Heart right ventricle (tissue), 16 donors: ENCODE measurements at places on chromosomes 4 and X. TPM values are rescaled to one million over a fixed set of nuclear protein-coding genes. Genes with fewer than 3 reads are reported as not detected.

GRCh38 chr4:76898949-76899645 lies 1.2 kb upstream of the SOWAHB start:
- no peak for DNase-seq
- H3K27me3 ChIP-seq: peaks cover 14% of the 10 kb centered on the region
- H3K36me3 ChIP-seq: no peaks in the 10 kb centered on the region
- no peak overlapping the region for H3K27ac ChIP-seq

GRCh38 chr4:154489558-154490233 lies 1.9 kb downstream of the DCHS2 start:
- H3K4me1 ChIP-seq: peaks cover 22% of the 10 kb centered on the region
- H3K27me3 ChIP-seq: peaks cover 90% of the 10 kb centered on the region
- H3K4me3 ChIP-seq: peak overlapping the region; percentile 17
- H3K27ac ChIP-seq: no peak overlapping the region

- no peak overlapping the region for H3K27ac ChIP-seq
- H3K36me3 ChIP-seq: no peaks in the 10 kb centered on the region
- no peak overlapping the region for H3K4me3 ChIP-seq
- no peaks in the 10 kb centered on the region for H3K27me3 ChIP-seq
- no peaks in the 10 kb centered on the region for H3K4me1 ChIP-seq
Observed at GRCh38 chrX:40855932-40856515, 120.7 kb upstream of the MED14 start.

DNA sequence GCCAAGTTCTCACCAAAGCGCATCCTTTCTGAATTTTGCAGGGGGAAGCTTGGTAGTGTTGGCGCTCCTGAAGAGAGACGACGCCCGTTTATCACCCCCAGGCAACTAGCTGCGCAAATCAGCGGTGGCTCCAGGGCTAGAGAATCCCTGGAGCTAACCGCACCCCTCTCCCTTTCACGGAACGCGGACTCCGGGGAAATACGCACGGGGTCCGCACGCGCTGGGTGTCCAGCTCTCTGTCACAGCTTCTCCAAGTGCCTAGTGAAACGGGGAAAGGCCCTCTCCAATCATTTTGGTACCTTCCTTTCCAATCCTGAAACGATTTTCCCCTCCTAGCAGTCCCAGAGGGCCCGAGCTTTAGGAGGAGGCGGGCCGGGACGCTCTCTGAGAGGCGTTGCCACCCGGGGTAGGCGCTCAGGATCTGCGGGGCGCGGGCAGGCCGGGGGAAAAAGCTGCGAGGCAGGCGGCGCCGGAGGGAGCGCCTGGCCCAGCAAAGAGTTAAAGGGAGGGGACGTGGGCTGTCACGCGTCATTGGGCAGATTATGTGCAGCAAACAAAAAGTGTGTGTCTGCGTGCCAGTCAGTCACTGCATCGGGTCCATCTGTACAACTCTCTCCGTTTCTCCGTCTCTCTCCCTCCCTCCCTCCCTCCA lies at the start of gene PRDM8:
TSS of gene PRDM8 (plus strand) at position 582 of the 652 bp plus-strand sequence. CDS start 2,578 bp downstream, outside the sequence.
- H3K4me3 ChIP-seq: peak within 1 kb of the TSS; percentile 42
- DNase-seq: no peak
- H3K36me3 ChIP-seq: no peaks in the 10 kb centered on the region
- H3K27me3 ChIP-seq: peaks cover 97% of the 10 kb centered on the region
- H3K4me1 ChIP-seq: peaks cover 31% of the 10 kb centered on the region

The CT45A10 gene
- total RNA-seq: not detected

DNA sequence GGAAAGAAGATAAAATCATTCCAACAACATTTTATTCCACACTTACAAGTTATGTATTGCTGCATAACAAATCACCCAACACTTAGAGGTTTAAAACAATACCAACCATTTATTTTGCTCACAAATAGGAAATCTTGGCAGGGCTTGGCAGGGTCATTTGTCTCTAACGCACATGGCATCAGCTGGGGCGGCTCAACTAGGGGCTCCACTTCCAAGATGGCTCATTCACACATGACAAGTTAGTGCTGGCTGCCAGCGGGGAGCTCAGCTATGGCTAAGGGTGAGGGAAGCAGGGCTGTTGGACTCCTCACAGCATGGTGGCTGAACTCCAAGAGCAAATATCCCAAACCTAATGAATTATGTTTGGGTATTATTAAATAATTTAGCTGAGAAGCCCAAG lies 377.0 kb downstream of the ZNF674 start:
- no peaks in the 10 kb centered on the region for H3K27me3 ChIP-seq
- no peak overlapping the region for H3K4me3 ChIP-seq
- H3K36me3 ChIP-seq: no peaks in the 10 kb centered on the region

- H3K4me3 ChIP-seq: no peak overlapping the region
- no peaks in the 10 kb centered on the region for H3K27me3 ChIP-seq
- no peak overlapping the region for H3K27ac ChIP-seq
- no peaks in the 10 kb centered on the region for H3K36me3 ChIP-seq
- no peak for DNase-seq
Observed at GRCh38 chrX:13891377-13892140, 74.7 kb upstream of the GPM6B start.

- H3K27ac ChIP-seq: peak overlapping the region; percentile 59
- no peaks in the 10 kb centered on the region for H3K27me3 ChIP-seq
- H3K4me3 ChIP-seq: no peak overlapping the region
- DNase-seq: no peak
- peaks cover 17% of the 10 kb centered on the region for H3K4me1 ChIP-seq
Observed at GRCh38 chrX:155009994-155010472, 12.5 kb downstream of the F8 start.

DNA sequence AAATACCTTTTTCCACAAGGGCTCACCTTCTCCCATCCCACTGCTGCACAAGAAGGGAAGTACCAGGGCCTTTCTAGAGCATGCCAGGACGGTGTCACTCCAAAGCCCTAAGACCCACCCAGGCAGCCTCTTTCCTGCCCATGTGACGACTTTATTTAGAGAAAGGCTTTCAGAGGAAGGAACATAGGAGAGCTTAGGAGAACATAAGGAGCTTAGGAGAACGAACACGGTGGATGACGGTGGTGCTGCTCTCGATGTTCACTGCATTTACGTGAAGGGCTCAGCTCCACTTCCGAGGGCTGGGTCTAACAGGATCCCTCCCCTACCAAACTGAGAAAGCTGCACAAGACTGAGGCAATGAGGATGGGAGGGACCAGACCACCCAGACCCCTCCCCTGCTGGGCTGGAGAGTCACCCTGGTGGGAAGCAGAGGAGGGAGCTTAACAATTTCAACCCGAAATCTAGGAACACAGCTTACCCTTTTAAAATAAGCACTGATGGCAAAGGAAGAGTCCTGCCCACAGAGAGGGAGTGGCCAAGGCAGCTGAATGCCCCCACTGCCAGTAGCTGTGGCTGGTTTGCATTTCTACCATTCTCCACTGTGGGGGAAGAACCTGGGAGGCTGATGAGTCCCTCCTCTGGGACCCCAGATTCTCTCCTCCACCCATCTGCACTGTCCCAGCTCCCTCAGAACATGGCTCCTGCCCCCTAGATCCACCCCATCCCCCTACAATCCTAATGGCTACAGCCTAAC lies 29.8 kb downstream of the ZFYVE28 start:
- DNase-seq: no peak
- no peaks in the 10 kb centered on the region for H3K4me1 ChIP-seq
- no peak overlapping the region for H3K27ac ChIP-seq
- H3K27me3 ChIP-seq: no peaks in the 10 kb centered on the region
- H3K4me3 ChIP-seq: no peak overlapping the region

DNA sequence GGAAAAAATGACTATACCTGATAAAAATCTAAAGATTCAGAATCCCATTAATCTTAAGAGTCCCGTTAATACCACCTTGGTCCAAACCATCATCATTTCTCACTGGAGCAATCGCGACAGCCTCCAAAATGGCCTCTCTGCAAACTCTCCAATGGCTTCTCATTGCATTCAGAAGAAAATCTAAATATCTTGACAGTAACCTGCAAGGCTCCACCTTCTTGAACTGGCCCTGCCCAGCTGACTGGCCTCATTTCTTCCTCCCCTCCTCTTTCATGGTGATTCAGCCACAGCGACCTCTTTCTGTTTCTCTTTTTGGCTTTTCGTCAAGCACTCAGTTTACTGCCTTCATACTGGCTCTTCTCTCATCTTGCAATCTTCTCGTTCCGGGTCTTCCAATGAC lies 56.2 kb upstream of the GPRIN3 start:
- H3K27ac ChIP-seq: no peak overlapping the region
- no peaks in the 10 kb centered on the region for H3K36me3 ChIP-seq
- H3K4me1 ChIP-seq: no peaks in the 10 kb centered on the region
- H3K27me3 ChIP-seq: no peaks in the 10 kb centered on the region
- no peak for DNase-seq

The TLR1 gene
- total RNA-seq: 0.93 TPM

The CT83 gene
- total RNA-seq: not detected

GRCh38 chrX:117538178-117539089 lies 578.2 kb downstream of the KLHL13 start:
- DNase-seq: no peak
- no peaks in the 10 kb centered on the region for H3K36me3 ChIP-seq
- H3K27me3 ChIP-seq: no peaks in the 10 kb centered on the region
- no peak overlapping the region for H3K4me3 ChIP-seq

DNA sequence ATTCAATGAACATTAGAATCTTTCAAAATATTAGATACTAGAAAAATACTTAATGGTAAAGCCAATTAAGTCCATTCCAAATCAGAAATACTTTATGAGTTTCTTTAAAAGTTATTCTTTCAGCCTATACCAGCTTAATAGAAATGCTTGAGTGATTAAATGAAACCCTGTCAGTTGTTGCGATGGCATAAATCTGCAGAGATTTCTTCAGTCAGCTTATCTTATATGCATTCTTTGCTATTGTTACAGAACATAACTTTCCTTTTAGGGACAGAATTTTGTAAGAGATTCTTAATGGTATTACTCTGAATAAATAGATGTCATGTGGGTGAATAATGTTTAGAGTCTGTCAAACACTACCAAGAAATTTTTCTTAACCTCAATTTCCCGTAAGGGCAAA lies 325.0 kb upstream of the HAND2 start:
- no peak overlapping the region for H3K27ac ChIP-seq
- DNase-seq: no peak
- H3K27me3 ChIP-seq: no peaks in the 10 kb centered on the region
- H3K36me3 ChIP-seq: no peaks in the 10 kb centered on the region
- no peaks in the 10 kb centered on the region for H3K4me1 ChIP-seq

The DDIT4L gene
- 0.21 TPM for total RNA-seq
